Bronchial smooth muscle cell (primary cell): ENCODE measurements at places on chromosomes 6 and 20. TPM values are rescaled to one million over a fixed set of nuclear protein-coding genes. Genes with fewer than 3 reads are reported as not detected.

GNMT gene
- total RNA-seq = 0.32 and 0.77 TPM in 2 replicates

TNNC2 gene
- 1.9 and 6.7 TPM in 2 replicates for total RNA-seq

STX7 gene
- total RNA-seq = 31.5 and 34.3 TPM in 2 replicates

FRK gene
- total RNA-seq = 1.7 TPM in 2 replicates

SDCBP2 gene
- 1.4 and 1.9 TPM in 2 replicates for total RNA-seq

ZNF311 gene
- total RNA-seq = 1.6 and 2.3 TPM in 2 replicates

RFX6 gene
- total RNA-seq = not detected in 2 replicates
